ENCODE measurements at places on chromosomes 11 and 22.

GRCh38 chr11:126628450-126628789, 272.9 kb downstream of the ST3GAL4 start:
- no peak for DNase-seq

DNA sequence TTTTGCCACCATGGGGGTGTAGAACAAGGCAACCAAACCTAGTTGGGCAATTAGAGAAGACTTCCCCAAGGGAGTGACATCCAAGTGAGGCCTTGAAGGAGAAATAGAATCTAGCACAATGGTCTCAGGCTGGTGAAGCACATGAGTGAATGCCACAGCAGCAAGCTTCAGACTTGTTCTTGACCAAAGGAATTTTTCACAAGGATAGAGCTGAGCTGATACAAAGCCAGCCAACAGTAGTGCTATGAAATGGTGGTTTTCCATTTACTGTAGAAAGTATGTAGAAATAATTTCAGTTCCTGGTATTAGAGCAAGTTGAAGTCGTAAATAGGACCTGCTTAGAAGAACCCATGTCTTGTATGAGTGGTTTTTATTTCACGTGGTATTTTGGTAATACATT, 148.3 kb upstream of the RASSF10 start:
- no peak for DNase-seq

- DNase-seq: no peak
Observed at GRCh38 chr11:74675761-74676160, 55.5 kb downstream of the CHRDL2 start.

- DNase-seq: peak; percentile 24
Observed at GRCh38 chr22:28424427-28425080, 255.1 kb downstream of the TTC28 start.

DNA sequence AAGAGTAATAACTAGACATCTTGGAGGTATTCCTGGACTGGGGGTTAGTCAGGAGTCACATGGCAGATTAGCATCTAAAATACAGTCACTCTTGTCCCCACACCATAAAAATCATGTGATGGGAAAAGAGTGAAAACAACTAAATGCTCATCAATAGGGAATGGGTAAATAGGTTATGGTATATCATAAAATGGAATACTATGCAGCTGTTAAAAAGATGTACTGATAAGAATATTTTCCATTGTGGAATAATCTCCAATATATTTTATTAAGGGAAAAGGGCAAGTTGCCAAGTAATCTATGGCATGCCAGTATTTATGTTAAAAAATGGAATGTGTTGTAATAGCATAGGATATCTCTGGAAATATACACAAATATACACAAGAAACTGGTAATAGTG, 6.6 kb upstream of the PIK3C2A start:
- DNase-seq: no peak

Measured in AG08396 (cell line).